ENCODE measurements at places on chromosomes 4 and X.

DNA sequence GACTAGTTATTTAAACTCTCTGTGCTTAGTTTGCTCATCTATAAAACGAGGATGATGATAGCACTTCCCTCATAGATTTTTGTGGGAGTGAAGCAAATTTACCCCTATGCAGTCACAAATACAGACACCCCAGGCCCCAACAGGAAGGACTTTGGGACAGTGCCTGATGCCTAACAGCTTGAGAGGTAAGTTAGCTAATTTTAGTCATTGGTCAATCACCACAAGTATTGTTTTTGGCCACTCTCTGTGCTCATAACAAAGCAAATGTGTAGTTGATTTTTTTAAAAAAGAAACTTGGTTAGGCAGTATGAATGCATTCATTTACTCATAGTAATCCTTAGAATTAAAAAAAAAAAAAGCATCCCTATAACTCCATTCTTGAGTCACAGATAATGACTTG, 1590.7 kb upstream of the TENM3 start:
- no peak for DNase-seq

DNA sequence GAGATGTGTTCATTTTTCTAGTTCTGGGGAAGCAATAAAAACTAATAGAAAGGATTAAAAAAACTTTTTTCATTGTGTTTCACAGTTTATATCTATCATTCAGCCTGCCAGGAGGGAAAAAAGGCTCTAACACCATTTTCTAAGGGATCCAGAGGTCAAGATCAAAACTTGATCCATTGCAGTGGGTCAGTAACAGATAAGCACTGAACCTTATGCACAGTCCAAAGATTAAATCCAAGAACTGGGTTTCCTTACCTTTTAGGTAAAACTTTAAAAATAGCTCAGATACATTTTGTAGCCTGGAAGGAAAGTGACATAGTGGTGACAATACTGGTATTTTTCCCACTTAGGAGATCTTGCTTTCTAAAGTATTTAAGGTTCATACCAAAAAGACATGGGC, 12.7 kb downstream of the MTTP start:
- DNase-seq = no peak

- DNase-seq = peak; percentile 85
Measured at GRCh38 chrX:21839334-21840192, at the start of gene MBTPS2. MBTPS2 (plus strand) TSS chrX:21839617; CDS start chrX:21839735, 118 bp downstream.

- DNase-seq = no peak
Measured at GRCh38 chrX:1521459-1521956, 15.5 kb downstream of the P2RY8 start.

- DNase-seq = no peak
Measured at GRCh38 chr4:2762048-2762447, 5.9 kb upstream of the TNIP2 start.

GRCh38 chrX:585115-585808, 45.3 kb upstream of the SHOX start:
- DNase-seq = no peak

- no peak for DNase-seq
Measured at GRCh38 chr4:101265816-101266172, 81.5 kb downstream of the PPP3CA start.

GRCh38 chr4:146343199-146343598, 128.9 kb downstream of the REELD1 start:
- no peak for DNase-seq

GRCh38 chrX:119667111-119667878, 25.7 kb downstream of the SEPTIN6 start:
- no peak for DNase-seq

DNA sequence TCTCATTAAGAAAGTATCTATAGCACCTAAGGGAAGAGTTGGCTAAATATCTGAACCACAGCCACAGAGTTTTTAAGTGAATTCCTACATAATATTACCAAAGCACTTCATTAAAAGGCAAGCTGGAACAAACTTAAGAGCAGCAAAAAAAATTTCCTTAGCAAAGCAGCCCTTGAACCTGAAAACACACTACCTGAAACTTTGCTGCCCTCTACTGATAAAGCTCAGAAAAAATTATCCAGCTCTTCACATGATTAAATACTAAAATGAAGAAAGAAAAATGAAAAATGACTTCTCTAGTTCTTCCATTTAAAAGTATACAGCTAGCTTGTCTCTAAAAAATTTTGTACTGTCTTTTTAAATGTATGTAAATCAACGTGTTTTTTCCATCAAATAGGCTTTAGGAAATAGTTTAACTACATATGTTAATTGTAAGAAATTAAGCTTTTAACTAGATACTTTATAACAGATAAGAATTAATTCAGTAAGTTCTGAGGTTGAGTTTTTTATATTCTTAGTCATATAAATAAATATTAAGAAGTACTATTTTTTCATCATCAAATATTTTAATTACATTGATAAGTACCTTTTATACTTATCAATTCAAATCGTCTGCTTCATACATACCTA, 156.1 kb downstream of the STPG2 start:
- peak; percentile 53 for DNase-seq

- peak; percentile 46 for DNase-seq
Measured at GRCh38 chrX:55908661-55909212, 191.2 kb downstream of the RRAGB start.

- peak; percentile 54 for DNase-seq
Measured at GRCh38 chrX:3518870-3519269, 172.4 kb upstream of the MXRA5 start.

DNA sequence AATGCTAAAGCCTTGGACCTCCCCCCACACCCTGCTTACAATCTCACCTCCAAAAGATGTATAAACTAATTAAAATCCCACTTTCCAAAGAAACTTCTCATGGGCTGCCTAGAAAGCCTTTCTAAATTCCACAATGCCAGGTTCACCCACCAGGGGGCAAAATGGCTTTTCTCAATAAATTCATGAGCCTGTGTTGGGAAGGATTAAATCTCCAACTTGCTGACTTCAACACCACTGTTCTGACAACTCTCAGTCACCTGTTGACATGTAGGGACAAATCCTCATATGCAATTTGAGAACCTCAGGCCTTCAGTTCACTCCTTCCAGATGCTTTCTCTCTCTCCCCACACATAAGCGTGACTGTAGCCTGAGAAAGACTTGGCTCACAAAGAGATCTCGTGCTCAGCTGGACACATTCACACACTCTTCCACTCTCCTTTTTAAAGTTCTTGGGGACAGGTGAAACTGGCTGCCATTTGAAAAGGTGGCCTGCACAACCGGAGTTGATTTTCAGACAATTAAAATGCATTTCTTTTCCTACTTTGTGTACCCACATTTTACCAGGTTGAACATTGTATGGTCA, 88.6 kb upstream of the PRPS2 start:
- peak; percentile 4 for DNase-seq

DNA sequence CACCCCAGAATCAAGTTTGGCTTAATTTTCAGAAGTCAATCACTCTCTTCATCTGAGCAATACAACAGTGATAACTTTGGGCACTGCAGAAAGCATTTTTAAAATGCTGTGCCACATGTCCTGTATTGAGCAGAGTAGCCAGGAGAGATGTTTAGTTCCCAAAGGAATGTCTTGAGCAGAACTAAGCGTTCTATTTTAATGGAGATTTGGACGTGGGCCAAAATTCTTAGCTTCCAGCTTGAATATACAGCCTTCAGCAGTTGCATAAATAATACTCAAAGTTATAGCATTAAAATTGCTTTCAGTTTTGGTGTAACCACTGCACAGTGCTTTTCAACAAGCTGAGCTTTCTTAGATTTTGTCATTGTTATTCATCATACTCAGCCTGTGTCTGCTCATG, 679.2 kb downstream of the NLGN4X start:
- DNase-seq = no peak

DNA sequence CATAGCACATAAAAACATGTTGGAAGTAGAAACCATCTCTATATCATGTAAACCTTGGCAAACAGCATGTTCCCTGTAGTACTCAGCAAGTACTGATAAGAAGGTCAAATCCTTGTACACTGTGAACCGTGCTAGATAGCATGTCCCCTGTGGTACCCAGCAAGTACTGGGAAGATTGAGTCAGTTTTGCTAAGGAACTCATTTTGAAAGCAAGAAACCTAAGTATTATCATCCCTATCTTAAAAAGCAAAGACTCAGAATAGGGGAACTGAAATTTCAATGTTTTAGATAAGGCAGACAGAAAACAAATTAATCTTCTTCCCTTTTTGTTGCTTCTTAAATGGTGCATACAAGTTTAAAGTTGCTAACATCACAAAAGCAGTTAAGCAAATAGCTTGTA, 180.2 kb downstream of the RBM46 start:
- DNase-seq = no peak

GRCh38 chrX:77742788-77743476, 43.1 kb downstream of the ATRX start:
- no peak for DNase-seq

DNA sequence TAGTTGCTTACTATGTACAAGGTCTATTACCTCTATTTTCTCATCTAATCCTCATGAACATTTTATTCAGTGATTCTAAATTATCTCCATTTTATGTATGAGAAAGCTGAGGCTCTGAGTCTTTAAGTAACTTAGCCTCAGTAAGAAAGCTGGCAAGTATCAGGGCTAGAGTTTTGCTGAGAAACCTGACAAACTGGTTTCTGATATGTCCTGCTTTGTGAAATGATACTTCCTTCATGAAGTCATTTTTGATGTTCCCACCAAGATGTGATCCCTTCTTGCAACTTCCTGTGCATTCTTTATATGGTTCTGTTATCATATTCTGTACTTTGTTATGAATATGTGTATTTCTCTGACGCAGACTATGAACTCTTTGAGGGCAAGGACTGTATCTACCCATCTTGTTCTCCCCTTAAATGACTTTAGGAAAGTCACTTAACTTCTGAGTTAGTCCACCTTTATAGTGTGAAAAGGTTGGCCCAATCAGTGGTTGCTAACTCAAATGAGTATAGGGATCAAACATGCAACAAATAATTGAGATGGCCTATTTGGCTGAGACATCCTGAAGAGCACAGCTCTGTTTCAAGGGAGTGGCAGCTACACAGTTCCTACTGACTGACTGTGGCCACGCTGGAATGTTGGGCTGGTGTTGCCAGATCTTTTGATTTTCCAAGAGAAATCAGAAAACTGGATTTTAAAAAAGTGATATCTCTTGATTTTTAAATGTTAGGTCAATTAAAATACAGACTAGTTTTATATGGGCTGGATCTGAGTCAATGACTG, 127.9 kb upstream of the AMOT start:
- DNase-seq = no peak

- DNase-seq = no peak
Measured at GRCh38 chr4:182495031-182495430, 251.8 kb downstream of the TENM3 start.

GRCh38 chr4:4913147-4913561, 53.7 kb downstream of the MSX1 start:
- no peak for DNase-seq

GRCh38 chr4:145852256-145852839, 86.3 kb downstream of the ZNF827 start:
- no peak for DNase-seq

GRCh38 chrX:69429339-69430015, 74.6 kb upstream of the NALF2 start:
- no peak for DNase-seq

DNA sequence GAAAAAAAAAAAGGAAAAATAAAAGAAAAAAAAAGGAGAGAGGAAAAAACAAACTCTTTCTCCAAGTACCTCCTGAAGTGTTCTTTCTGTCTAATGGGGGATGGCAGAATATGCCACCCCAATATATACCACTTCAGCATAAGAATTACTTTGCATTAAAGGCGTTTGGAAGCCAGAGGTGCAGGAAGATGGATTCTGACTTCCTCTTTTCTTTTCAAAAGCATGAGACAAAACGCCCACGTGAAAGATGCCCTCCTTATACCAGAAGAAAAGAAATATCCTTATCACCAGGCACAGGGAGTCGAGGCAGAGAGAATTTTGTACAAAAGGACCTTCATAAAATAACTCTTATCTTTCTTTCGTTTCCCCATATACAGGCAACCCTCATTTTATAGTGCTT, 40.9 kb downstream of the COX18 start:
- no peak for DNase-seq

- no peak for DNase-seq
Measured at GRCh38 chr4:25879587-25879986, 16.8 kb upstream of the SEL1L3 start.

DNA sequence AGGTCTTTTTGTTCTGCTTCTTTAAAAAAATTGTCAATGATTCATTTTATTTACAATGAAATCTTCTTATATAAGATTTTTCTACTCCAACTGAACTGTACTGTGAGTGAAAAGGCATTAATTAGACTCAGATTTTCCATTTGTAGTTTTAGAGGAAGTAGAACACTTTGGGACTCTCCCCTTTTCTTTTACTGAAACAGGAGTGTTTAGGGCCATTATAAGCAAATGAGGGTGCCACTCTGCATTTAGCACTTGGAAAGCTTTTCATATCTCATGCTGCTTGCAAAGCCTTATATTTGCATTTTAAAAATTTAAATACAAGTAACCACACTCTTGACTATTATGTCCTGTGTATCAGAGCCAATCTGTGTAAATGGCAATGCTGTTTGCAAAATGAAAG, 584.3 kb downstream of the KLHL13 start:
- DNase-seq = no peak

- DNase-seq = no peak
Measured at GRCh38 chr4:139950568-139950967, 203.4 kb downstream of the MAML3 start.

GRCh38 chrX:110192516-110192915, 125.4 kb downstream of the AMMECR1 start:
- no peak for DNase-seq

DNA sequence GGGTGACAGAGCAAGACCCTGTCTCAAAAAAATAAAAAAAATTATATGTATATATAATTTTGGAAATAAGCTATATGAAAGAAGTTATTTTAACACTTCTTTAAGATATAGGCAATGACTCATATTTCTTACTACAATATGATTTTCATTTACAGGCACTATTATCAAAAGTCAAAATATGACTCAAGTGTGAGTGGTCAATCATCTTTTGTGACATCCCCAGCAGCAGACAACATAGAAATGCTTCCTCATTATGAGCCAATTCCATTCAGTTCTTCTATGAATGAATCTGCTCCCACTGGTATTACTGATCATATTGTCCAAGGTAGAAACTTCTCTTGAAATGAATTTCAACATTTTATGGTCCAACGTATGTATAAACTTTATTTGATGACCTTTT, 20.8 kb downstream of the OCIAD1 start:
- DNase-seq = no peak

- DNase-seq = no peak
Measured at GRCh38 chr4:156439576-156440200, 486.0 kb upstream of the CTSO start.

DNA sequence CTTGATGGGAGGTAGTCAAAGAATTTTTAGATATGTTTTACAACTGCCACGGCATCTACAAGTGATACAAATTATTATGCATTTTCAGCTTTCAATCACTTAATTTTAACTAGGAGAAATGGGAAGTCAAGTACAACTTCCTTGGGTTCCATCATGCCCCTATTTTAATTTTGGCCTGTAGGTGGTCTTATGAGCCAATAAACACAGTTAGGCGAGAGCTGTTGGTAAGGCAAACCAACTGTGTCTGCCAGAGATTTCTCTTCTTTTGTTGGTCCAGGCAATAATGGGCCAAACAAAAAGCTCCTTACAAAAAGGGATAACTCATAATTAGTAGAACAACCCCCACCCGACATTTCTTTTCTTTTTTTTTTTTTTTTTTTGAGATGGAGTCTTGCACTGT, 63.3 kb upstream of the ARX start:
- no peak for DNase-seq

GRCh38 chrX:2854918-2855317, 26.2 kb downstream of the GYG2 start:
- DNase-seq = no peak
